ENCODE measurements at places on chromosomes 13 and 19.

DNA sequence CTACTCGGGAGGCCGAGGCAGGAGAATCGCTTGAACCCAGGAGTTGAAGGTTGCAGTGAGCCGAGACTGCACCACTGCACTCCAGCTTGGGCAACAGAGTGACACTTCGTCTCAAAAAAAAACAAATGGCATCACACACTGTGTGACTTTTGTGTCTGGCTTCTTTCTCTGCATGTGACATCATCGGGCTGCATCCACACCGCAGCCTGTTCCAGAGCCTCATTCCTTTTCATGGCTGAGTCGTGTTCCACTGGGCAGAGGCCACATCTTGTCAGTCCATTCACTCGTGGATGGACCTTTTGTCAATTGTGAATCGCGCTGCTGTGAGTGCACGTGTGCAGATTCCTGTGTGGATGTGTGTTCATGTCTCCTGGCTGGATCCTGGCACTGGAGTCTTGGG lies 8.3 kb downstream of the THOP1 start:
- no peak for DNase-seq

GRCh38 chr19:51986309-51987291 lies at the start of gene ZNF350:
ZNF350 (minus strand) TSS chr19:51986840; CDS start chr19:51974360, 12,480 bp downstream.
- DNase-seq, result peak; percentile 94

DNA sequence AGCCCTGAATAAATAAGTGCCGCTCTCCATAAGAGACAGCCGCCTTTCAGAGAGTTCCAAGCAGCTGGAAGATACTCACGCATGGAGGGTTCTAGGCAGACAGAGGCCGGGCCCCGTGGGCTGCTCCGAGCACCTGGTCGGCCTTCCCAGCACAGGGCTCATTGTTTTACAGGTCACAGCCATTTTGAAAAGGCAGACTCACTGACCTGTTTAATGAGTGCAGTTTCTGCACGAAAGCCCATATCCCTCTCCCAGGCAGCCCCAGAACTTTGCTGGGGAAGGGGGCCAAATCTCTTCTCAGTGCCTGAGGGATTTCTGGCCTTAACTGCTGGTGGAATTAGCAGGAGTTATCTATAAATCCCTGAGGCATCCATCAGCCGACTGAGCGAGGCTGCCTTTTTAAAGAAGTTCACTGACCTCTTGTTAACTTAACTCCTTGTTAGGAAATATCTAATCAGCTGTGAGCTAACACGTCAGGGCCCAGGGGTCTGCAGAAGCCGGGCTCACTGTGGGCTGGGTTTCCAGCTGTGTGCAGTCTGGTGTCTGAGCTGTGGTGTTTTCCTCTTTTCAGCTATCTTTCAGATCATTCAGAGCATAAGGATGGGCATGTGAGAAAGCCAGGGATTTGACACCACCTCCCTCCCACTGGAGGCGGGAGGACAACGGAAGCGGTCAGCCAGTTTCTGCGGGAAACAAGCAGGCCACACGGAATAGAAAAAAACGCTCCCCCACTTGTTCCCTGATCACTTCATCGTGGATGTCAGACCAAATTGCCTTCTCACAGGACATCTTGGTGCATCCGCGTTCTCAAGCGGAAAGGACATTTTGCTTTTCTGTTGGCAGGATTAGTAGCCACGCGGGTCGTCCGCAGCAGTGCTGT lies 23.3 kb downstream of the SERP2 start:
- DNase-seq, result peak; percentile 91

GRCh38 chr19:45187421-45188100 lies 9.0 kb downstream of the BLOC1S3 start:
- peak; percentile 43 for DNase-seq

DNA sequence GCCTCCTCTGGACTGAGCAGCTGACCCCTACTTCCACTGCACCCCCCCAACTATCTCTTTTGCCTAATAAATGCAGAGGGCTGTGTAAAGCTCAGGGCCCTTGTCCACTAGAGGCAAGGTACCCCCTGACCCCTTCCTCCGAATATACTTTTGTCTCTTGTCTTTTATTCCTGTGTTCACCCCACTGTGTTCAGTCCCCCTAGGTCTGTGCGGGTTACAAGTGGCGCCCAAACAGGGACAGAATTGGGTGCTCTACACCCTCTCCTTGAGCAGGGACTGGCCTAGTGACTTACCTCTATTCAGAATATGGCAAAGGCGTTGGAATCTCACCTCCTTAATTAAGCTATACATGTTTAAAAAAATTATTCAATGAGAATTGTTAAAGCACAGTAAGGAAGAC lies 15.0 kb downstream of the ZNF350 start:
- no peak for DNase-seq

DNA sequence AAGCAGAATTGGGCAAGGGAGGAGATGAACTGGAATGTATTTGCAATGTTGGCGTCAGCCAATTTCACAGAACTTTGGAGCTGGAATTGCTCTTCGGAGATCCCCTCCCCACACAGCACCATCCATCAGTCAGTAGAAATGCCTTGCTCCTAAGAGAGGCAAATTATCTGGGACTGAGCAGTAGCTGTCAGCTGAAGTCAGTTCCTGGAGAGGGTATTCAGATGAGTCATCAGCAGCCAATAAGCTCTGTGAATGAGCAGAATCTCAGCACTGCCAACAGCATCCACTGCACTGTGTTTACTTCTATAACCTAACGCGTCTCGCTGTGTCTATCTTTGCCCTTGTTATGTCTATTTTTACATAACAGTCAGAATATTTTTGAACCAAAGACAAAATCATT lies 213.7 kb downstream of the SLITRK5 start:
- DNase-seq, result peak; percentile 5

GRCh38 chr19:7196763-7197118 lies 97.5 kb downstream of the INSR start:
- no peak for DNase-seq

DNA sequence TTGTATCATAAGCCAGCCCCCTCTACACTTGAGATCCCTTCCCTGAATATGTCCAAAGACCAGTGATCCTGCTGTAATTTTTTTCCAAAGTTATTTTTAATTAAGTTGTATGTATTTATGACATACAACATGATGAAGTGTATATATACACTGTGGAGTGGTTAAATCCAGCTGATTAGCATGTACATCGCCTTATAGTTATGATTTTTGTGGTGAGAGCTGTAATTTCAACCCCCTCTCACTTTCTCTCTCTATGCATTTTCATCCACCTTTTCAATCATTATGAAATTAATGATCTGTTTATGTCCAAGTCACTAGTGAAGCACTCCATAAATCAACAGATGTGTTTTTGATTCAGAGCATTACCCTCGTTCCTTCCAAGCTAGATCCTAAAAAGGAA lies 85.3 kb downstream of the KCTD12 start:
- no peak for DNase-seq

DNA sequence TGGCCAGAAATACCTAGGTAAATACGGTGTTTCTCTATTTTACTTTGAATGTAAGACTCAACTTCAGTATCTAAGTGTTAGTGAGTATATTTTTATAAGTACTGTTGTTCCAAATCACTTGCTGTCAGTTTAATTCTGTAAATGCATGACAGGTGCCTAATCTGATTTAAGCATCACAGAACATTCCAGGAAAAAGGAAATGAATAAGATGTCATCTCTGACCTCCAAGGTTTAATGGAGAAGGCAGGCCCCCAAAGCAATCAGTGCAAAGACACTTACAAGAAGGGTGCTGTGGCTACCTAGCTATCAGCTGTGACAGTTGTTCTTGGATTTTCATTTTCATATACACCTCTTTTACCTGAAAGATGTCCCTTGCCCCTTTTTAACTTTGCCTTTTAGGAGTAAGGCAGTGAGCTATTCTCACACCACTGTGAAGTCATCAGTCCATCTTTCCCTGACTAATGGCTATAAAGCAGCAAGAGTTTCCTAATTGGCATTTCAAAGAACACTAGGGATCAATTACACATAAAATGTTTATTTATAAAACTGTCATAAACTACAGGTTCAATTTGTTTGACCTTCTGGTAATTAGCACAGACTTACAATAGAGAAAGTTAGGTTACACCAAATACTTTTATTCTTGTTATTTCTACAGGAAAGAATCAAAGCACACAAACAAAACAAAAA lies 427.6 kb downstream of the SPRY2 start:
- DNase-seq, result no peak

DNA sequence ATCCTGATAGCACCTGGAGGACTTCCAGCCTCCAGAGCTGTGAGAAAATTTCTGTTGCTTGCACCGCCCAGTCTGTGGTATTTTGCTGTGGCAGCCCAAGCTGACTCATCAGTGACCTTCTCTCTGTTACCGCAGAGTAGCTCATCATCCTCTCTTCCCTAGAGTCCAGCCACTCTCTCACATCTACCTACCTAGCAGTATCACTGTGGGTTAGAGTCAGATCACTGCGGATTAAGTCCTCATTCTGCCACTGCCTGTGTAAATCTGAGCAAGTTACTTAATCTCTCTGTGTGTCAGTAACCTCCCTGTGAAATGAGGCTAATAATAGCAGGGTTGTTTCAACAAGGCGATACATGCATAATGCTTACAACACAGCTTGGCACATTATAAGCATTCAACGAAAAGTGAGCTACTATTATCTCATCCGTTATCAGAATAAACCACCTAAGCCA lies 40.3 kb upstream of the USPL1 start:
- no peak for DNase-seq

DNA sequence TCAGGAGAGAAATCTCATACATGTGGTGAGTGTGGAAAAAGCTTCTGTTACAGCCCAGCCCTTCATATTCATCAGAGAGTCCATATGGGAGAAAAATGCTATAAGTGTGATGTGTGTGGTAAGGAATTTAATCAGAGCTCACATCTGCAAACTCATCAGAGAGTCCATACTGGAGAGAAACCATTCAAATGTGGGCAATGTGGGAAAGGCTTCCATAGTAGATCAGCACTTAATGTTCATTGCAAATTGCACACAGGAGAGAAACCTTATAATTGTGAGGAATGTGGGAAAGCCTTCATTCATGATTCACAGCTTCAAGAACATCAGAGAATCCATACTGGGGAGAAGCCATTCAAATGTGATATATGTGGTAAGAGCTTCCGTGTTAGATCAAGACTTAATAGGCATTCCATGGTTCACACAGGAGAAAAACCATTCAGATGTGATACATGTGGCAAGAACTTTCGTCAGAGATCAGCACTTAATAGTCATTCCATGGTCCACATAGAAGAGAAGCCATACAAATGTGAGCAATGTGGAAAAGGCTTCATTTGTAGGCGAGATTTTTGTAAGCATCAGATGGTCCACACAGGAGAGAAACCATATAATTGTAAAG lies 15.2 kb downstream of the ZNF221 start:
- DNase-seq, result no peak

GRCh38 chr13:36712770-36713169 lies 39.0 kb downstream of the SERTM1 start:
- DNase-seq, result peak; percentile 10

GRCh38 chr19:55353803-55354697 lies 469 bp downstream of the COX6B2 start:
- peak; percentile 89 for DNase-seq

GRCh38 chr19:32191921-32192320 lies 153.5 kb upstream of the ZNF507 start:
- no peak for DNase-seq

DNA sequence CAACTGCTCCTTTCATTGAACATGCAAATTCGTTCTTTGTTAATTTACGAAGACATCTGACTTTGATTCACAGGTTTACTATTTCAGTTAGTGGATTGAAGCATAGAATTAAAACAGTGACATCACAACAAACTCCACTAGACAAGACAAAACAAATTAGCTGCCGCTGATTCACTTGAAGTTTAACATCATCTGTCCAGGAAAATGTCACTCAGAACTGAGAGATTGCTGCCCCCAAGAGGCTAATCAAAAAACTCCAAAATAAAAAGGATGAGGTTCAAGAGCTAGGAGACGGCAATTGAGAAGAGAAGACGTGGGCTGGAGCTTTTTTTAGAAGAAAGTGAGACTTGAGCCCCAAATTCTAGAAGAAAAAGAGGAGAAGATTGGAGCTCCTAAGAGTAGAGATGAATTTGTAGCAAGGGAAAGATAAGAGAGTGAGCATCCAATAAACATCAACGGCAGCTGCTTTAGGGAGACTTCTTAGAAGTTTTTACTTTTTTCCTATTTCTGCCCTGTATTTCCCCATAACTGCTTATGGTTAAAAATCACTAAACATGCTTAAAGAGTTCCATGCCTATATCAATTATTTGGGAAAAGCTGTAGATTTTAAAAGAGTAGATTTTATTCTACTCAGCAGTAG lies 40.8 kb upstream of the TPP2 start:
- DNase-seq, result peak; percentile 31

DNA sequence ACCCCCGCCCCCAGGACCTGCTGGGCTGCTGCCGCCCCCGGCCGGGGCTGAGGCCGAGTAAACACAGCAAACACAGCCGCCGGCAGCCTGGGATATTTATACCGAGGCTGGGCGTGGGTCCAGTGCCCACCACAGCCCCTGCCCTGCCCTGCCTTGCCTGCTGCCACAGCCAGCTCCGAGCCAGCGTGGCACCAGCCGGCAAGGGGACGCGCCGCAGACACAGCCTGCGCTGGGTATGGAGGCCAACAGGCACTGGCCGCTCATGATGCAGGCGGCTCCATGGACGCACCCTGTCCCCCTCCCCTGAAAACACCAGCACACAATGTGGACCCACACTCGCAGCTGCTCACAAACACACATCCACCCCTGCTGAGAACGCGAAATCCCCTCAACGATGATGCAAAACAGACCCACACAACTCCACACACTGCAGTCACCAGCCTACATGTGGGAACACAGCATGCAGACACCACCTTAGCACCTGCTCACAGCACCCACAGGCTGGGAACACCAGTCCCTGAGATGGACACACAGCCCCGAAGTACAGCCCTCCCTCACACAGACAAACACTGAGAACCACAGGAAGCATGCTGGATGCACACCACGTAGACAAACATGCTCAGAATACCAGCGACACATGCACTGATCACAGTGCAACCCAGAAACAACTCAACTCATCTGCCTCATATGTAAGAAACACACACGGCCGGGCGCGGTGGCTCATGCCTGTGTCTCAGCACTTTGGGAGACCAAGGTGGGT lies 16.2 kb downstream of the CCDC97 start:
- DNase-seq, result peak; percentile 64

DNA sequence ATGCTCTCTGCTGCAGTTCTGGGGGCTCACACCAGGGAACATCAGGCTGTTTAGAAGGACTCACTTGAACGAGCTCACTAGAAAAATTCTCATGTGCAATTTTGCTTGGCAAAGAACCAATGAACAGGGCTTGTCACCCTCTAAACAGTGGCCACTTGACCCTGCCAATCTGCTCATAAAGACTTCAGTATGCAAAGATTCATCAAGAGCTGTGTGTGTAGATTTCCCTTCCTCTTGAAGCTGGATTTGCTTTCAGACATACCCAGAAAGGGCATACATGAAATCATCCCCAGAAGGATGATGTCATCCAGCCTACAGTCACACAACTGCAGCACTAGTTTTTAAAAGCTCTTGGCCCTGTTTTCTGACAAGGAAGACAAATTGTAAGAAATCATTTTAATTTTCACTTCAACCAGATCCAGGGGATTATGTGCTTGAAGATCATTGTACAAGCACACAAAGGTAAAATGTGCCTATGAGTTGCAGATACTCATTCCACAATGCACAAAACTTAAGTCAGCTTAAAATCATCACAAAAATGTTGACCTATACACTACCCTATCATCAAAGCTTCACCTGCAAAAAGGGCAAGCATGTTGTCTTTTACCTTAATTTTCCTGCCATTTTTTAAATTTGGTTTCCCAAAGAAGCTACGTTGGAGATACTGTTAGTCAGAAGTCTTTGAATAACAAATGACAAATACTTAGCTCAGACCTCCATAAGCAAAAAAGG lies 5.2 kb upstream of the STK24 start:
- no peak for DNase-seq

Measured in ELF-1 (cell line).